ENCODE measurements at places on chromosomes 5 and 9. TPM values are rescaled to one million over a fixed set of nuclear protein-coding genes. Genes with fewer than 3 reads are reported as not detected.

IFNA21 gene
- not detected for total RNA-seq

AIF1L gene
- 76.1 TPM for total RNA-seq

NR5A1 gene
- total RNA-seq, result not detected

AP3B1 gene
- total RNA-seq, result 67.1 TPM

GRCh38 chr9:109974143-109974917 is 194.3 kb downstream of the PALM2AKAP2 start:
- no peaks in the 10 kb centered on the region for H3K36me3 ChIP-seq
- H3K4me3 ChIP-seq, result no peak overlapping the region
- peak; percentile 77 for DNase-seq
- H3K27me3 ChIP-seq, result no peaks in the 10 kb centered on the region
- H3K4me1 ChIP-seq, result peaks cover 23% of the 10 kb centered on the region

DNA sequence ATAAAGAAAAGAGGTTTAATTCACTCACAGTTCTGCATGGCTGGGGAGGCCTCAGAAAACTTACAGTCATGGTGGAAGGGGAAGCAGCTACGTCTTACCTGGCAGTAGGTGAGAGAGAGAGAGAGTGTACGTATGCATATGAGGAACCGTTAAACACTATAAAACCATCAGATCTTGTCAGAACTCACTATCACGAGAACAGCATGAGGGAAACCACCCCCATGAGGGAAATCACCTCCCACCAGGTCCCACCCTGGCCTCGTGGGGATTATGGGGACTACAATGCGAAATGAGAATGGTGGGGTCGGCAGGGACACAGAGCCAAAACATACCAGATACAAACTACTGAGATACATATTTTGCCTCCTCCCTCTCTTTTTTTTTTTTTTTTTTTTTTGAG is 10.8 kb upstream of the FER start:
- DNase-seq, result no peak
- H3K27ac ChIP-seq, result no peak overlapping the region
- no peaks in the 10 kb centered on the region for H3K27me3 ChIP-seq
- no peak overlapping the region for H3K4me3 ChIP-seq
- no peaks in the 10 kb centered on the region for H3K36me3 ChIP-seq

- no peak overlapping the region for H3K27ac ChIP-seq
- no peak overlapping the region for H3K4me3 ChIP-seq
- DNase-seq, result no peak
- H3K4me1 ChIP-seq, result peaks cover 5% of the 10 kb centered on the region
Measured at GRCh38 chr5:118616281-118616680, 372.1 kb downstream of the DTWD2 start.
